ENCODE measurements at places on chromosomes 3 and 15. TPM values are rescaled to one million over a fixed set of nuclear protein-coding genes. Genes with fewer than 3 reads are reported as not detected.

DNA sequence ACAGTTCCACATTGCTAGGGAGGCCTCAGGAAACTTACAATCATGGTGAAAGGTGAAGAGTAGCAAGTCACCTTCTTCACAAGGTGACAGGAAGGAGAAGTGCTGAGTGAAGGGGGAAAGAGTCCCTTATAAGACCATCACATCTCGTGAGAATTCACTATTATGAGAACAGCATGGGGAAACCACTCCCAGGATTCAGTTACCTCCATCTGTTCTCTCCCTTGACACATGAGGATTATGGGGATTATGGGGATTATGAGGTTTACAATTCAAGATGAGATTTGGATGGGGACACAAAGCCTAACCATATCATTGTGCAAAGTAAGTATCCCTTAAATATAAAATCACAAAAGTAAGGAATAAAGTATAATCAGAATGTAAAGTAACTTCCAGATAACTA, 375.9 kb upstream of the NAALADL2 start:
- no peak overlapping the region for H3K27ac ChIP-seq
- no peaks in the 10 kb centered on the region for H3K36me3 ChIP-seq
- H3K4me1 ChIP-seq, result no peaks in the 10 kb centered on the region
- no peaks in the 10 kb centered on the region for H3K27me3 ChIP-seq
- DNase-seq, result no peak

Gene GOLGA8J
- not detected for polyA plus RNA-seq

- H3K4me3 ChIP-seq, result no peak overlapping the region
- H3K4me1 ChIP-seq, result peaks cover 18% of the 10 kb centered on the region
- no peak overlapping the region for H3K27ac ChIP-seq
- no peak for DNase-seq
These were observed 29.1 kb downstream of the CRYGS start for GRCh38 chr3:186515125-186515524.

GRCh38 chr3:100756441-100756840, 47.1 kb downstream of the TFG start:
- no peak overlapping the region for H3K4me3 ChIP-seq
- peaks cover 40% of the 10 kb centered on the region for H3K36me3 ChIP-seq
- H3K27me3 ChIP-seq, result no peaks in the 10 kb centered on the region
- H3K4me1 ChIP-seq, result no peaks in the 10 kb centered on the region

DNA sequence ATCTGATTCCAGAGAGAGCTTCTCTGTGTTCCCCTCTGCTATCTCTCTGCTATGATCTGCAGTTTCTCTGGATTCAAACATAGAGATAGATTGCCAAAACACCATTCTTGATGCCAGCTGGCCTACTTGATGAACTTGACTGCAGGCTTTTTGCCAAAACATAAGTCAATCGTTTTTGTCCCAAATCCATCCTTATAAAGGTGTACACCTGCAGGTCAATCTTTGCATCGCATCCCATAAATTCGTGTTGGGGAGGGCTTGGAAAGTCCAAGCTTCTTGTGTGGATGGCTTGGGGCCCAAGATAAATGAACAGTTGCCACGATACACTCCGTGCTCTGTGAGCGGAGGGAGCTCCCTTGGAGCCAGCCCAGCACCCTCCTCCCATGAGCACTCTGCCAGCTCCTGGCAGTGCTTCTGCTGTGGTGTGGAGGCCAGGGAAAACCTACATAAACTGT, 2.7 kb downstream of the CERS3 start:
- peaks cover 23% of the 10 kb centered on the region for H3K4me1 ChIP-seq
- DNase-seq, result no peak
- H3K27ac ChIP-seq, result no peak overlapping the region

Gene DLEC1
- 0.14 TPM for polyA plus RNA-seq

Gene NTRK3
- not detected for polyA plus RNA-seq

- peak overlapping the region; percentile 43 for H3K27ac ChIP-seq
- H3K4me1 ChIP-seq, result peaks cover 49% of the 10 kb centered on the region
- H3K36me3 ChIP-seq, result no peaks in the 10 kb centered on the region
- peak overlapping the region; percentile 17 for H3K4me3 ChIP-seq
- no peaks in the 10 kb centered on the region for H3K27me3 ChIP-seq
- peak; percentile 62 for DNase-seq
These were observed 4.2 kb upstream of the SH2D7 start for GRCh38 chr15:78087951-78088772.
